ENCODE measurements at places on chromosomes 5 and 9. TPM values are rescaled to one million over a fixed set of nuclear protein-coding genes. Genes with fewer than 3 reads are reported as not detected.

DNA sequence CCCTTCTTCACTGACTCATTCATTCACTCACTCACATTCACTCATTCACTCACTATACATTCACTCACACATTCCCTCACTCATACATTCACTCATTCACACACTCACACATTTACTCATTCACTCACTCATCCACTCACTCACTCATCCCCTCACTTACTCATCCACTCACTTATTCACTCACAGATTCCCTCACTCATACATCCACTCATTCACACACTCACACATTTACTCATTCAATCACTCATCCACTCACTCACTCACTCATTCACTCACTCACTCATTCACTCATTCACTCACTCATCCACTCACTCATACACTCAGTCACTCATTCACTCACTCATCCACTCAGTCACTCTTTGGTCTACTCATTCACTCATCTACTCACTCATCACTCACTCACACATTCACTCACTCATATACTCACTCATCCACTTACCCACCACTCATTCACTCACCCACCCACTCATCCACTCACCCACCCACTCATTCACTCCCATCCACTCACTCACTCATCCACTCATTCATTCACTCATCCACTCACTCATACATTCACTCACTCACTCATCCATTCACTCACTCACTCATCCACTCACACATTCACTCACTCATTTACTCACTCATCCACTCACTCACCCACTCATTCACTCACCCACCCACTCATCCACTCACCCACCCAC lies 27.2 kb downstream of the WNK2 start:
- DNase-seq: no peak

GRCh38 chr5:145246961-145247744 lies 588.0 kb downstream of the PRELID2 start:
- DNase-seq: no peak

GRCh38 chr5:141855265-141856036 lies 22.8 kb downstream of the PCDH1 start:
- DNase-seq: no peak

PCBD2 gene
- total RNA-seq: 4.0 TPM

INSL4 gene
- total RNA-seq: not detected

FYB1 gene
- not detected for total RNA-seq

Data from G401 (cell line).